Activated CD4-positive, alpha-beta T cell treated with anti-CD3 and anti-CD28 coated beads, Interleukin-2, amount 50 U/mL, for 1 hour (primary cell): ENCODE measurements at places on chromosomes 2 and 18.
A peak's percentile ranks its signal among the peaks of the same experiment; 100 is the strongest.

DNA sequence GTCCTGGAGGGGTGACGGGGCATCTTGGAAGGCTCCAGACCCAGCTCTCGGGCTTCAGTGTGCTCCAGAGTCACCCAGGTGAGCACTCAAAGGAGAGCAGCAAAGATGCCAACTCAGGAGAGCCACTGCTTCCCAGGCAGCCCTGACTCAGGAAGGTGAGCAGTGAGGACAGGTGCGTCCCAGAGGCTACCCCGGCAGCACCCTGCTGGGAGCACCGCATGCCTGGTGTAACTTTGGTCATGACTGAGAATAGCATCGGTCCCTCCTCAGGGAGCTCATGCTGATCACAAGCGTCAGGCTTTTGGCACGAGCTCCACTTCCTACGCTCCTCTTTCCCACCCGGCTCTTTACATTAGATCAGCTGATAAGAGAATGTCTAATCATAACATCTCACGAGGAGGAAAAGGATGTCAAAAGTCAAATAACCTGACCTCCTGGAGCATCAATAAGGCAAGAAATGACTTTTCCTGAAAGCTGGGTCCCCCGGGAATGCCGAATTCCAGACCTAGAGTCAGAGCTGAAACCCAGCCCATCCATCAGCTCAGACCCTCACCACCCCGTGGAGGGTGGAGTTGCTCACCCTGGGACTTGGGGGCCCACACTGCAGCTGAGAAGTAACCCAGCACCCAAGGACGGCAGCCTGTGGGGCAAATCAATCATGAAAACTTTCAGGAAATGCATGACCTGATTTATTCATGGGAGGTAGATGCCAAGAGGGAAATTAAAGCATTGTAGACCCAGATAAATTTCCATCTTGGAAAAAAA lies 248.8 kb downstream of the ACKR3 start:
- DNase-seq, result no peak

GRCh38 chr18:43893001-43893637 lies 615.8 kb upstream of the SYT4 start:
- no peak for DNase-seq

GRCh38 chr2:190159453-190159852 lies 96.9 kb upstream of the MSTN start:
- DNase-seq, result no peak

DNA sequence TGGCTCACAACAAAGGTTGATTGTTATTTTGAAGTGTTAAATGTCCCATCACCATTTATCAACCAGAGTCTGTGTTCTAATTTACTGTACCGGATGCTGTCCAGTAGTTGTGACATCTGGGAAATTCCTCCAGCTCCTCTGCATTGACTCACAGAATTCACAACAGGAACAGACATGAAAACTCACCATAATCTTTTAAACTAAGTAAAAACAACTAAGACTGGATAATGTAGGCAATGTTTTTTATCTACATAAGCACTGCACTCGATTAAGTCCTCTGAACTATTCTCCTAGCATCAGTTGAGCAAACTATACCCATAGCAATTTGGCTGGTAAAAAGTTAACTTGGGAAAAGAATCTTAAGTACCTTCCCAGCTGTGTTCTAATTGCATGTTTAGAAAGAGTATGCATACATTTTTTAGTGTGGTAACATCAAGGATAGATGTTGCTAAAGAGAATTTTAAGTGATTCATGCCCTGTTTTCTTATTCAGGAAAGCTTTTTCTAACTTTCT lies 42.9 kb upstream of the MYO1B start:
- no peak for DNase-seq

GRCh38 chr2:126359494-126359893 lies 296.5 kb upstream of the GYPC start:
- DNase-seq, result no peak

DNA sequence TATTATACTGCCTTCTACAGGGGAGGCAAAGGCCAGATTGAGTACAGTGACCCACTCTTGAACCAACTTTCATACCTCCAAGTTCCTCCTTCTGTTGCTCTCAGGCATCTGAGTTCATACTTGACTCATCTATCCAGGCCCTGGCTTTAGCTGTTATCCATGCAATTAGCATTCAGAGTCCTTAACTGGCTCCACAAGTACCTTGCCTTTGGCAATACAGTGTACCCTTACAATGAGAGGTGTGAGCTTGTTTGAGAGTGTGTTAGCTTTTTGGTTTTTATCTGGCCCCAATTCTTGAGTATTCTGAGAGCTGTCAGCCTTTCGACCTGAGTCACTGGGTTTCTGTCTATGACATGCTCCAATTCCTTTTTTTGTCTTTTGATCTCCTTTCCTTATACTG lies 60.2 kb downstream of the EHD3 start:
- no peak for DNase-seq

GRCh38 chr2:75053484-75054112 lies 95.2 kb downstream of the POLE4 start:
- DNase-seq, result no peak

- DNase-seq, result no peak
Measured at GRCh38 chr2:113675875-113676274, 48.8 kb downstream of the RABL2A start.

DNA sequence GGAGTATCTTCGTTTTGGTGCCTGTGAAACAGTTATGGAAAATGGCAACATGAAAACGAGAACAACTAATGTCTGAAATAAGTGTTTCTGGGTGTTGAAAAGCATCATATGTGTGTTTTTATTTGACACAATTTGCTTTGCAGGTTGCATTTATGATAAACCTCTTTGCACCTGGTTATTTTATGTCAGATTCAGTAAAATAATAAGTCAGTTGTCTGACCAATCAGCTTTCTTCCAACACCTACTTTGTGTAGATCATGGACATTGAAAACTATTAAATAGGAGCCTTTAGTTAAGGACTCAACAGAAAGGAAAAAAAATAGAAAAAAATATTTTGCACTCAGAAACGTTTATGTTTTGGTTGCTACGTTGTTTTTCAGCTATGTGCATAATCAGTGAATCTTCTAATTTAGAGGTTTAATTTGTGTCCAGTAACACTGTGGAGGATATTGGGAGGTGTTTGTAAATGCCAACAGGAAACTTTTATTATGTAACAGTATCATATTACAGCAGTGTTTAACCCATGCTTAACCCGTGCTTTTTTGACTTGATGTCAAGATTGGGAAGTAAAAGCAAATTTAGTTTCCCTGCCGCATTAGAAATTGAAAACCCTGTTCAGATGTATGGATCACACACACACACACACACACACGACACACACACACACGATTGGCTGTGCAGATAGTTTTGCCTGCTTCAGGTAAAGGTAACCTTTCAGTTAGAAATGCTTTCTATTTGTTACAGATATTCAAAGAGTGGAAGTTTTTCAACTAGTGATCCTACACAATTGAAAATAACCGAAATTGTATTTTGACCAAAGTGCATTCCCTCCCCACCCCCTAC lies 2.6 kb downstream of the PKP4 start:
- no peak for DNase-seq

- DNase-seq, result no peak
Measured at GRCh38 chr2:240644859-240645301, 19.6 kb downstream of the GPR35 start.

DNA sequence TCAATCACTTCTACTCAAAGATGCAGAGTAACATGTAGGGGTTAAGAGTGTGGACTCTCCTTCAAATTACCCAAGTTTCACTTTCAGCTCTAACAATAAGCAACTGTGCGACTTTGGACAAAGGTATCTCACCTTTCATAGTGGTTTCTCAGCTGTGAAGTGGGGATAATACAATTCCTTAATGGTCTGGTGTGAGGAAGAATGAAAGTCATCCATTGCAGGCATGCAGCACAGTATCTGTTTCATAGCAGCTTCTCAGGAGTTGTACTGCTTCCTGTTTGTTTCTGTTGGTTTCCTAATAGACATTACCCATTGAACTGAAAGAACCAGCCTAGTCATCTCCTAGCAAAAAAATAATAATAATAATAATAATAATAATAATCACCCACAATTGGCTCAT lies 74.4 kb downstream of the DDX18 start:
- DNase-seq, result no peak

GRCh38 chr2:28635191-28635611 lies 116.4 kb upstream of the PPP1CB start:
- DNase-seq, result no peak

GRCh38 chr2:82811946-82812345 lies 1647.1 kb downstream of the SUCLG1 start:
- no peak for DNase-seq

DNA sequence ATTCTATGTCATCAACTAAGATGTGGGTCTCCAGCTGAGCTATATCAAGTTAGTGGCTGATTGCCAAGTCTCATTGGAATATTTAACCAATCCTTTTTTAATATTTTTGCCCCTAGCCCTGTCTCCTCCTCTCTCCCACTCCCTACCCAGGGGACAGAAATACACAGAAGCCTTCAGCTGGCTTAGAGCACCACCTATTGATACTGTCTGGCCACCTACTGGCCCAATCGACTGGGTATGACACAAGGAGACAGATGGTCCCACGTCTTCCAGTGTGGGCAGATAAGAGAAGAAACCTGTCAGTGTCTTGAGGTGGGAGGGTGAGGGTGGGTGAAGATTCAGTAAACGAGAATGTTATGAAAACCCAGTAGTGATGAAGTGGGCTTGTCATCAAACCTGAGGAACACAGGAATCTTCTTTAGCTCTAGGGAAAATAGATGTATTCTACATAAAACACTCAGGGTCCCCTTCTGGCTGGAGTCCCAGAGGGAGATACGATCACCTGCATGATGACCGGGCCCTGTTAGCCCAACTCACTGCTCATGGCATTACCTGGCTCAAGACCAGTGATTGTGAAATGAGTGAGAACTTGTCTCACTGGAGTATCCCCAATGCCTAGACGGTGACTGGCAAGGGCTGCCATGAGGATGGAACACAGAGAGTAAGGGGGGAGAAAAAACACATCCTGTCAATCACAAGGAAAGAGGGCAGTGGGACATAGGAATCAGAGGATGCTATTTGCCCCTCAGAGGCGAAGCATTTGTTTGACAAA lies 26.7 kb downstream of the POLR1A start:
- peak; percentile 27 for DNase-seq

GRCh38 chr2:159044804-159045286 lies 76.4 kb downstream of the TANC1 start:
- no peak for DNase-seq

DNA sequence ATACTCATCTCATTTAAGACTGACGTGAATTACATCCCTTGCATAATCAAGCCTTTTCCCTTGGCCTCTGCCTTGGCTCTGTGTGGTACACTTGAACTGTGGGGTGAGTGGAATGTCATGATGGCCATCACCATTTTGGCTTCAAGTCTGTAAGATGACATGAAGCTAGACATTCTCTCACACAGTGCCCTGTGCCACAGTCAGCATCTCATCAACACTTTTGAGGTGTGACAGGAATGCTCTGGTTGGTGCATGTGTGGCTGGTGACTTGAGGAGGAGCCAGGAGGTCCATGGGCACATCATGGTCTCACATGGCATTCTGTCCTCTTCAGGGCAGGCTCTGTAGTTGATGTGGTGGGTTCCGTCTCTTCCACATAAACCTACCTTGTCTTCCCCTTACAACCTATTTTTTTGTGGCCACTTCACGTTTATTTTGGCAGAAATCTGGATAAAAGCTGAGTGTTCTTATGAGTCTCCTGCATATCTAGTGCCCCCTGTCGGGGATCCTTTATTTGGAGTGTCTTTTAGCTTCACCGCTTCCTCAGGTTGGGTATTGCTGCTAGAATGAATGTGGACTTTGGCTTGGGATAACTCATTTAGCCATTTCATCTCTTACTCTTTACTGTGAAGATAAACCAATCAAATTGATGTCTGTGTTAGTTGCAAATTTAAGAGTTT lies 28.1 kb downstream of the MAP4K4 start:
- no peak for DNase-seq

DNA sequence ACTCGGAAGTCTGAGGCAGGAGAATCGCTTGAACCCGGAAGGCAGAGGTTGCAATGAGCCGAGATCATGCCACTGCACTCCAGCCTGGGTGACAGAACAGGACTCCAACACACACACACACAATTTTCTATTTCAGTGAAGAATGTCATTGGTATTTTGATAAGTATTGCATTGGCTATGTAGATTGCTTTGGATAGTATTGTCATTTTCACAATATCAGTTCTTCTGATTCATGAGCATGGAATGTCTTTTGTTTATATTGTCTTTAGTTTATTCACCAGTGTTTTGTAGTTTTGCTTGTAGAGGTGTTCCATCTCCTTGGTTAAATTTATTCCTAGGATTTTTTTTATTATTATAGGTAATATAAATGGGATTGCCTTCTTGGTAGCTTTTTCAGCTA lies 693.4 kb upstream of the SYT4 start:
- DNase-seq, result no peak

DNA sequence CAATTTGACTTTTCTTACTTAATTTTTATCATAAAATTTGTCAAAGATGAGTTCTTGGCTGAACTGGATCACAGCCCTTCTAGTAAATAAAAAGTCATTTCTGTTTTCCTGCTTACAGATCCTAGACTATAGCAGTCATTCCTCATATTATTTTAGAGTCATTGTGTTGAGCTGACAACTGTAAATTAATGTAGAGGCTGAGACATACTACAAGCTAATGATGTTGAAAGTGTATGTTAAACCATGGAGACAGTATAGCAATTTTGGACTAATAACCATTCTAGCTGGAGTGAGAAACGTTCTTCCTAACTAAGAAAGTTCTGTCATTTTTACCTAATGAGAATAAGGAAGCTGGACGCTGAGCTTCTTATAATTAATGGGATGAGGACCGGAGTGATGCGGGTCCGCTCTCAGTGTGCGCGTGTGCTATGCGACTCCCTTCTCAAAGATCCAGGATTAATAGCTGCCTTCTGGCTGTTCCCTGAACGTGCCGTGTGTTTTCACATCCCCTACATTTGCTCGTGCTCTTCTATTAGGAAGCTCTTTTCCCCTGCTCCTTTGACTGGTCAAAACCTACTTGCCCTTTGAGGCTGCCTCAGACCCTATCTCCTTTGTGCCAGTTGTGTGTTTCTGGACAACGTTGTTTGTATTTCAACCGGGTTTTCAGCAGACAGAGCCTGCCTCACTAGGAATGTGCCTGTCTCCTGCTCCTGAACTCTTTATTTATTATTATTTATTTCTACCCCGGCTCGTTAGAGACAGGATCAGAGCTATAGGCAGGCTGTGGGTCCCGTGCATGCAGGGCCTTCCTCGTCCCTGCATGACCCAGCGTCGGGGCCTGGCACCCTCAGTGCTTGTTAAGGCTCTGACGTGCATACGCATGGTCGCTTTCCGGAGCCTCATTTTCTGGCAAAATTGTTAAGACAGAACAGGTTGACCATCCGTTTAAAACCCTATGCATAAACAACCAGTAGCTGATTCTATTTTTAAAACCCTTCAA lies 182.6 kb downstream of the DCDC2C start:
- DNase-seq, result no peak

DNA sequence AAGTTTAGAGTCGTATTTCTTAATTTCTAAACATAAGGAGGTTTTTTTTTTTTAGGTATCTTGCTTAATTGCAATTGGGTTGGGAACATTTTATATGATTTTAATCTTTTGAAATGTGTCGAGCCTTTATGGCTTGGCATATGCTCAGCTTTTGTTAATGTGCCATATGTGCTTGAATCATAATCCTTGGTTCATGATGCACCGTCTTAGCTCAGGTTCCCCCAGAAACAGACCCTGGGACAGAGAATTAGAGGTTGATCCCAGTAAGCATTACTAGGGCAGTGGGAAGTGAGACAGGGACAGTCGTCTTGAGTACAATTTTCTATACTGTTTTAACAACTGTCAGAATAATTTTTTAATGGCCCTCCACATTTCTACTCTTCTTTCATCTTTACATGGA lies 9.3 kb downstream of the CHCHD5 start:
- DNase-seq, result no peak

GRCh38 chr2:3294069-3294468 lies 83.5 kb downstream of the EIPR1 start:
- DNase-seq, result no peak

GRCh38 chr2:232204457-232204931 lies 174.1 kb upstream of the ALPP start:
- DNase-seq, result no peak
